Karpas-422 (cell line): ENCODE measurements at places on chromosomes 7 and 10. TPM values are rescaled to one million over a fixed set of nuclear protein-coding genes. Genes with fewer than 3 reads are reported as not detected.

DNA sequence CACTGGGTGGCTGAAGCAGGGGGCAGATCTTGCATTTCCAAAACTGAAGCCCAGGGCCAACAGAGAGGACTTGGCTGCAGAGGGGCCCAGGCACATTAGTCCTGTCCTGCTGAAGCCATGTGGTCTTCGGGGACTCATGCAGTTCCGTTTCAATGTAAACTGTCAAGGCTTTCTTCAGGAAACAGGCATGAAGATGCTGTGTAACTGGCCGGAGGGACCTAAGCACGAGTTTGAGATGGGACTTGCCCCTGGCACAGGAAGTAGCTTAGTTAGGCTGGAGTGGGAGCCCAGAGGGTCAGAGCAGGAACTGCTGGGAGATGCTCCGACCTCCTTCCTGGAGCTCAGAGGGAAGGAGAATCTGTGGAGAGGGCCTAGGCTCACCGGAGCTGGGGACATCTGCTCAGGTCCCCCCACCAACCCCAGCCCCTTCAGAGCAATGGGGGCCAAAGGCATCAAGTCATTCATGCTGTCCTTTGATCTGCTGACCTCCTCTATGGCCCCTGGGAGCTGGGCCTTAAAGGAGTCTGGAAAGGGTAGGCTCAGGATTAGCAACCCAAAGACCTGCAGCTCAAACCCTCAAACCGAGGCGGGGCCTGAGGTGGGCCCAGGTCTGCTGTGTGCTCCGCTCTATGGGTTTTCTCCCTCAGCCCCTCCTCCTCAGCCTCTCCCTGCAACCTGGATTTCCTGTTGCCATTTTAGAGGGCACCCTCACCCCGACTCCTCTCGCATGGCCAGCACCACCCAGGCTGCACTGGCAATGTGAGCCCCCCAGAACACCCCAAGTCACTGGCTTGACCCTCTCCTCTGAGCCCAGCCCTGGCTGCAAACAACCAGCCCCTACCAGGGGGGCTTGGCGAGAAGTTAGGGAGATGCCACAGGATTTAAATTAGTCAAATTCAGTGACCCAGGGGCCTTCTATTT is 4.4 kb upstream of the MNX1 start:
- DNase-seq = no peak

- DNase-seq = no peak
Observed at GRCh38 chr7:157643525-157643970, 306.7 kb downstream of the DNAJB6 start.

GRCh38 chr10:29127731-29128130 is 161.1 kb upstream of the LYZL1 start:
- DNase-seq = no peak

ZNF786 gene
- total RNA-seq = 4.4 and 8.7 TPM in 2 replicates

ITPRIP gene
- 4.5 and 4.6 TPM in 2 replicates for total RNA-seq

SEMA3A gene
- total RNA-seq = not detected in 2 replicates
